Heart left ventricle (tissue), 16 donors: ENCODE measurements at places on chromosomes 5 and 9. TPM values are rescaled to one million over a fixed set of nuclear protein-coding genes. Genes with fewer than 3 reads are reported as not detected.

Gene GLRX
- total RNA-seq = 126 TPM

Gene NADK2
- total RNA-seq = 37.2 TPM

Gene TTF1
- total RNA-seq = 17.1 TPM

Gene PCDHGC3
- total RNA-seq = 13.0 TPM

Gene TAF11L9
- total RNA-seq = not detected

Gene SLC6A18
- total RNA-seq = not detected

Gene FOXI1
- total RNA-seq = not detected

Gene GGTA1
- total RNA-seq = 1.9 TPM

Gene SH3RF2
- total RNA-seq = 166 TPM

Gene SYK
- total RNA-seq = 14.0 TPM

Gene C5orf52
- not detected for total RNA-seq

Gene LVRN
- total RNA-seq = 0.13 TPM

Gene NUDT12
- 10.6 TPM for total RNA-seq

Gene SH3GL2
- 6.9 TPM for total RNA-seq

Gene OR13D1
- not detected for total RNA-seq

Gene GCNT4
- 0.59 TPM for total RNA-seq

Gene IFNA17
- not detected for total RNA-seq

Gene FAM221B
- total RNA-seq = not detected

Gene ANKRD34B
- 0.09 TPM for total RNA-seq

Gene CARTPT
- not detected for total RNA-seq

Gene CATSPER3
- 0.54 TPM for total RNA-seq

Gene SOWAHA
- not detected for total RNA-seq

Gene EPB41L4B
- 4.5 TPM for total RNA-seq

Gene PDLIM4
- 9.5 TPM for total RNA-seq

Gene BTNL9
- 33.6 TPM for total RNA-seq

Gene PAX5
- total RNA-seq = not detected

Gene TRUB2
- total RNA-seq = 15.6 TPM

Gene LCN9
- total RNA-seq = not detected

Gene SV2C
- 0.14 TPM for total RNA-seq

Gene MLLT3
- total RNA-seq = 18.0 TPM

Gene UGT3A2
- total RNA-seq = not detected

Gene TNFSF8
- 0.56 TPM for total RNA-seq

Gene ZFP37
- 1.2 TPM for total RNA-seq

Gene RGS7BP
- 5.2 TPM for total RNA-seq

Gene SLC1A3
- total RNA-seq = 49.5 TPM

Gene NFIL3
- 21.5 TPM for total RNA-seq

Gene PLPPR1
- total RNA-seq = not detected

Gene OR1L4
- total RNA-seq = not detected

Gene ISCA1
- total RNA-seq = 58.5 TPM

Gene SPATA31D4
- not detected for total RNA-seq

Gene UGCG
- 11.4 TPM for total RNA-seq

Gene GPR150
- not detected for total RNA-seq

Gene PCDHB11
- 1.5 TPM for total RNA-seq

Gene EMB
- 4.2 TPM for total RNA-seq

Gene NDUFS6
- total RNA-seq = 73.4 TPM

Gene ENDOG
- 51.3 TPM for total RNA-seq

Gene DNM1
- total RNA-seq = 1.6 TPM

Gene CCDC180
- 4.1 TPM for total RNA-seq

Gene FCN1
- total RNA-seq = 35.6 TPM

Gene IRX4
- total RNA-seq = 16.3 TPM

Gene AK8
- total RNA-seq = not detected

Gene NEUROG1
- not detected for total RNA-seq

Gene ZNF622
- 85.2 TPM for total RNA-seq

Gene CCL21
- 43.4 TPM for total RNA-seq

Gene ASPN
- total RNA-seq = 36.3 TPM

Gene DOCK2
- 4.6 TPM for total RNA-seq

Gene SPATA31E1
- total RNA-seq = not detected

Gene NR6A1
- 1.6 TPM for total RNA-seq

Gene PPP2R2B
- total RNA-seq = 1.6 TPM

Gene IFNK
- not detected for total RNA-seq
